ENCODE measurements at places on chromosomes 2 and 18.

GRCh38 chr18:79778291-79778791, 19.4 kb upstream of the KCNG2 start:
- DNase-seq = no peak

- no peak for DNase-seq
These were observed 244.5 kb downstream of the TCF4 start for GRCh38 chr18:55343396-55344073.

DNA sequence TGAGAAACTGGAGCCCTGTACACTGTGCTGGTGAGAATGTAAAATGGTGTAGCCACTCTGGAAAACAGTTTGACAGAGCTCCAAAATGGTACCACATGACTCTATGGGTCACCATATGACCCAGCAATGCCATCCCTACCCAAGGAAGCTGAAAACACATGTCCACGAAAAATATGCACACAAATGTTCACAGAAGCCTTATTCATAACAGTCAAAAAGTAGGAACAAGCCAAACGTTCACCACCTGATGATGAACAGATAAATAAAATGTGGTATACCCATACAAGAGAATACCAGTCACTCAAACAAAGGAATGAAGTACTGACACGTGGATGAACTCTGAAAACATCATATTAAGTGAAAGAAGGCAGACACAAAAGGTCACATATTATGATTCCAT, 4.6 kb downstream of the AFG3L2 start:
- no peak for DNase-seq

GRCh38 chr2:43265421-43265820, 39.0 kb upstream of the ZFP36L2 start:
- no peak for DNase-seq

- no peak for DNase-seq
These were observed 171.0 kb downstream of the MIB1 start for GRCh38 chr18:21911551-21911950.

GRCh38 chr18:52437161-52437560, 97.2 kb downstream of the DCC start:
- DNase-seq = no peak

GRCh38 chr18:69916412-69916811, 31.3 kb downstream of the CD226 start:
- DNase-seq = no peak

GRCh38 chr18:59681521-59682004, 15.7 kb downstream of the CCBE1 start:
- no peak for DNase-seq

- no peak for DNase-seq
These were observed 151.5 kb downstream of the WDSUB1 start for GRCh38 chr2:159134979-159135378.

DNA sequence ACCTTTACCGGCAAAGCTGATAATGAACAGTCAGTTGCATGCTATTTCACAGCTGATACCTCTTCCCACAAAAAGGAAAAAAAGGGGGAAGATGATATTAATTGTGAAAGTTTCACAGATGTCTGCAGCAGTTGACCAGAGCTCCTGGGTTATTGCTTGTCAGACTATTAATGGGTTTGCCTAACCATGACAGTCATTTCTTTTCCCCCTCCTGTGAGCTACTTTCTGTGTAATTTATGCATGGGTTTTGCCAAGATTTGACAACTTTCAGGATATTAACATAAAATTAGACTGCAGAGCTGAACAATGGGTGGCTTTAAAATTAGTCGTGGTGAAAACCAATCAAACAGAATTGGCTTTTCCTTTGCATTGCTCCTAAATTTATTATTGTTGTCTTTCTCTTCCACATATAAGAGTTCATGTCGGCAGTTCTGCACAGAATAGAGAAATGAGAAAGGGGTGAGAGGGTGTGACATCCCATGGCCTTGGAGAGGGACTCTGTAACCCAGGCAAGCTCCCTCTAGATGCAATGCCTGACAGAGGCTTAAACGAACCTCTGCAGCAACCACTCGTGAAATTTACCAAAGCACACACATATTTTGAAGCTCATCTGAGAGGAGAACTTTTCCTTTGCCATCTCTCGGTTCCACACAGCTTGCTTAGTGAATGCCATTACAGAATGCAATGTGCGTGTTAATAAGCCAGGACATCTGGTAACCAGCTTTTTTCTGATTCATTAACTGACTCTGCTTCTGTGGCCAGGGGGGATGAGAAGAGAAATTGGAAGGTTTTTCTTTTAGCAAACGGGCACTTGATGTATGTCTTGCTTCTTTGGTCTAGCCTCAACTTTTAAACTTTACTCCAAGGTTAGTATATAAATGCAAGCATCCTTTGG, 82.2 kb upstream of the ITGA4 start:
- DNase-seq = peak; percentile 44

- no peak for DNase-seq
These were observed 140.3 kb upstream of the RAB12 start for GRCh38 chr18:8468921-8469335.

GRCh38 chr2:134320930-134321329, 67.1 kb downstream of the MGAT5 start:
- DNase-seq = no peak

- no peak for DNase-seq
These were observed 177.5 kb downstream of the ANAPC1 start for GRCh38 chr2:111706481-111707001.

DNA sequence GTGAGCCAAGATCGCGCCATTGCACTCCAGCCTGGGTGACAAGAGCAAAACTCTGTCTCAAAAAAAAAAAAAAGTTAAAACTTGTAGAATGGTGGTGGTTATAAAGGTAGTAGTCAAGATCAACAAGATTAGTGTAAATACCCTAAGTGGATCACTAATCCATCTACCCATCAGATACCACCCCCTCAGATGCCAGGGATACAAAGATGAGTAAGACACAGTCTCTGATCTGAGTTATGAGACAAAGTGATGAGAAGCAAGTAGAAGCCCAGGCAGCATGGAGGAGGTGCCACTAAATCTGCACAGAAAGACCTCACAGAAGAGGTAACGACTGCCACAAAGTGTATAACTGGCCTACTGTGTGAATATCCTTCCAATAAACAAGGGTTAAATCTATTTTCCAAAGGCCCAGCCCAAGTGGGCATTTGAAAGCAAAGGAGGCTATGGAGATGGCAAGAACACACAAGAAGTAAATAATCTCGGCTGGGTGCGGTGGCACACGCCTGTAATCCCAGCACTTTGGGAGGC, 20.2 kb downstream of the NFE2L2 start:
- DNase-seq = no peak

GRCh38 chr2:38158378-38159118, 82.6 kb upstream of the CYP1B1 start:
- no peak for DNase-seq

DNA sequence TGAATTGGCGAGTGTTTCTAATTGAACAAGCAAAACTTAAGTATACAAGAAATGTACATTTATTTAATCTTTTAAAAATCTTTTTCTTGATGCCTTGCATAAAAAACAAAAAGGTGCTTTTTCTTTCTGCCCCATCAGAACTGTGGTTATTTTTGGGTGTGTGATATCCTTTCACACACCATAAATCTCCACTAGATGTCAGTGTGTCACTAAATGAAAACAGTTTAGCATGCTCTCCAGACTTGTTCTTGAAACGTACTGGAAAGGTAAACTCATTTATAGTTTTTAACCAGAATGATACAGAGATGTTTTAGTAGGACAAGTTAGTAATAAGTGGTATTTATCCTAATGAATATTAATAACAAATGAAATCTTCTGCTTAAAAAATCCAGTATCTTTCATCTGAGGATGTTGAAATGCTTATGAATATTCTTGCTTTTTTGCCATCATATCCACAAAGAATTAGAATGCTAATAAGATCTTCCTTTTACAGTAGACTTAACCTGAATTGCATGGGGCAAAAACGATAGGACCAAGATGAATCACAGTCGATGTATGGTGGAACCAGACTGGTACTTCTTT, 96.8 kb downstream of the UBE2E3 start:
- DNase-seq = peak; percentile 16

DNA sequence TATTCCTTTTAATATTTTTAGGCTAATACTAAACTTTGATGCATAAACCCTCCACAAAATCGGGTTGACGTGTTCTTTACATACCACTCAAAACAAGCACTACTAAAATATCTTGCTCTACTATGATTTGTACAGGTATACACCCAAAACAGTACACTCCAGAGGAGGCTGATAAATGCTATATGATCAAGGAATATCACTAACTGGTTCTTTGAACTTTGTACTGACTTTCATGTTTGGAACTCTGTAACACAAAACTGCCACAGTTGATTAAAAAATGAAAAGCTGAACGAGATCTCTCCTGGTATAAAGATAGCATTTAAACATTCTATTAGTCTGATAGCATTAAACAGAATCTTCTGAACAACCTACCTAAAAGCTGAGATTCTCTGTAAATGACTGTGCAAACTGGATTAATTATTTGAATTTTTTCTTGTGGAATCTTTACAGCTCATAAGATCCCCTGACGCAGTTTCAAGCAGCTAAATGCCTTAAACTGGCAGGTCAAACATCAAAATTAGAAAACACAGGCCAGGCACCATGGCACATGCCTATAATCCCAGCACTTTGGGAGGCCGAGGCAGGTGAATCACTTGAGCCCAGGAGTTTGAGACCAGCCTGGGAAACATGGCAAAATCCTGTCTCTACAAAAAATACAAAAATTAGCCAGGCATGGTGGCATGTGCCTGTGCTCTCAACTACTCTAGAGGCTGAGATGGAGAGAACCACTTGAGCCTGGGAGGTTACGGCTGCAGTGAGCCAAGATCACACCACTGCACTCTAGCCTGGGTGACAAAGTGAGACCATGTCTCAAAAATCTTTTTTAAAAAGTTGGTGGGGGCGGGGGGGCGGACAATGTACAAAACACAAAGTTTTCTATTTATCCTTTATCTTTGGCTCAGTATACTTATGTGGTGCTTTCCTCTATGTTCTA, 150.6 kb downstream of the EXOC6B start:
- no peak for DNase-seq

GRCh38 chr2:113131352-113132185, 4.2 kb downstream of the IL1RN start:
- DNase-seq = no peak

DNA sequence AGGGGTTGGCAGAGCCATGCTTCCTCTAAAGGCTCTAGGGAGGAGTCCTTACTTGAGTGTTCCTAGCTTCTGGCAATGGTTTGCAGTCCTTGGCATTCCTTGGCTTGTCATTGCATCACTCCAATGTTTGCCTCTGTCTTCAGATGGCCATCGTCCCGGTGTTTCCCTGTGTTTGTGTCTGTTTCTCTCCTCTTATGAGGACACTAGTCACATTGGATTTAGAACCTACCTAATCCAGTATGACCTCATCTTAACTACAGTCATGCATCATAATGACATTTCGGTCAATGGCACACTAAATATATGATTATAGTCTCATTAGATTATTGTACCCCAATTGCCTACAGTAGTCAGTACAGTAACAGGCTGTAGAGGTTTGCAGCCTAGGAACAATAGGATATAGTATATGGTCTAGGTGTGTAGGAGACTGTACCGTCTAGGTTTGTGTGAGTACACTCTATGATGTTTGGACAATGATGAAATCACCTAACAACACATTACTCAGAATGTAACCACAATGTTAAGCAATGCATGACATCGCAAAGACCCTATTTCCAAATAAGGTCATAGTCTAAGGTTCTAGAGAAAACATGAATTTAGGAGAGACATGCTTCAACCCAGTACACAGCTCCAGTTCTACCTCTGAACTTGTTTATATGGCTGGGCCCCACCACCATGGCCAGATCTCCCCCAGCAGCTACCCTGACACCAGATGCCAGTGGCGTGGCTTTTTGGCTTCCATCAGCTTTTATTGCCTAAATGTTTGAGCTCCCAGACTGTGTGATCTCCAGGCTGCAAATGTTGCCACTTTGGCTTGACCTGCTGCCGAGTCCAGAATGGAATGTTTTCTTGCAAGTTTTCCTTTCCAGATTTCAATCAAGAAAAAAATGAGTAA, 22.1 kb downstream of the SRD5A2 start:
- DNase-seq = peak; percentile 27

DNA sequence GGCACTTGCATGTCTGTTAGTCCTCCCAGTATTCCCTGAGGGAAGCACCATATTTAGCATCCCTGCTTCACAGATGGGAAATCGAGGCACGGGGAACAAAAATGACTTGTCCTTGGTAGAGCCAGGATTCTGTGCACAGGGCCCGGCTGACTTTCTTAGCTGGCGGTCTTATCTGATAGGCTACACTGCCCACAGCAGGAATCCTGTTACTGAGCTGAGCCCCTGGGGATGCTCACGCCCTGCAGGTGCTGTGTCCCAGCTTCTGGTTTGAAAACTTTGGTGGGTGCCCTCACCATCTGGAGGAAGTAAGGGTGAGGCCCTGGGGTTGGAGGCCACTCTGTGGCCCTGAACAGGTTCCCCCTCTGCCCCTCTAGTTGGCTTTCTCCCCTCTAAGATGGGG, 68.4 kb upstream of the MCFD2 start:
- no peak for DNase-seq

DNA sequence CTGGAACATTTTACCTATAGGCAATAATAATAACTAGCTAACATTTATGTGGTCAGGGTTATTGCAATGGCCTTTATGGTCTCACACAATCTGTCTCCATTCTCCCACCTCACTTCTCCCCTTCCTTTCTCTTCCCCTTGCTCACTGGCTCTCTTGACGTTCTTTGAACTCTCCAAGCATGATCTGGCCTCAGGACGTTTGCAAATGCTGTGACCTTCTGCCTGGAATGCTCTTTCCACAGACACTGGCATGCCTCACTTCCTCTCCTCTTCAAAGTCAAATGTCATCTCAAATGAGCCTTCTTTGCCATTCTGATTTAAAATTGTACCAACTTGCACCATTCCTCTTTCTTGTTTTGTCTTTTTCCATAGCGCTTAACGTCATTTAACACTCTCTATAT, 25.3 kb upstream of the GCG start:
- no peak for DNase-seq

DNA sequence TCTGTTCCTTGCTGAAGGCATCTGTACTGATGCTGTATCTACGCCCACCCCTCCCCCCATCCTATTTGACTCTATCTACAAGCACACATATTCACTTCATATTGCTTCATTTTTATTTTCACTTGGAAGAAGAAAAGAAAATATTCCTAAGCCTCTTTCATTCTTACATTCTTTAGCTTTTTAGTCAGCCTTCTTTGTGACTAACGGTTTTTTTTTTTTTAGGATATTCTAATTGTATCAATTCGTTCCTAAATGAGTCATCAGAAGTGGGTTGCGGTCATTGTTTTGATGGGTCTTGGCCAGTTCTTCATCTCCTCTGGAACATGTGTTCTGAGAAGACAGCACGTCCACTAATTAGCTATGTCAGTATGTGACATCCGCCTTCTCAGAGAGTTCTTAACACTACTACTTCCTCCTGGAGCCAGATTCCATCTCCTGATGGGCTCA, 88.7 kb downstream of the MYO1B start:
- DNase-seq = peak; percentile 92

GRCh38 chr2:199186301-199186751, 271.4 kb downstream of the SATB2 start:
- DNase-seq = no peak

- no peak for DNase-seq
These were observed 425.9 kb downstream of the SPAG16 start for GRCh38 chr2:213710164-213710563.

GRCh38 chr18:55732227-55733106, 144.5 kb upstream of the TCF4 start:
- no peak for DNase-seq
